ENCODE measurements at places on chromosomes 11 and 22.
A peak's percentile ranks its signal among the peaks of the same experiment; 100 is the strongest.

GRCh38 chr11:128728767-128729587, 35.1 kb downstream of the FLI1 start:
- DNase-seq: no peak

DNA sequence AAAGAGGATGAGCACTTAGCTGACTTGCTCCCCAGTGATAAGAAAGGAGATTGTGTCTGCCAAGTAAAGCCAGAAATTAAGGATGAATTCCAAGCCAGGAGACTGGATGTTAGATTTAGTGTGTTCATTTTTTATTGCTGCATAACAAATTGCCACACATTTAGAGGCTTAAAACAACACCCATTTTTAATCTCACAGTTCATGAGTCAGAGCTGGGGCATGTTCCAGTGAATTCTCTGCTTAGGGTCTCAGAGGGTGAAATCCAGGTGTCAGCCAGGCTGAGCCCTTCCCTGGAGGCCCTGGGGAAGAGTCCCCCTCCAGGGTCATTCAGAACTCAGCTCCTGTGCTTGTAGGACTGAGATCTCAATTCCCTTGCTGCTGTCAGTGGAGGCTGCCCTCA, 352.8 kb downstream of the BUD13 start:
- DNase-seq: no peak

DNA sequence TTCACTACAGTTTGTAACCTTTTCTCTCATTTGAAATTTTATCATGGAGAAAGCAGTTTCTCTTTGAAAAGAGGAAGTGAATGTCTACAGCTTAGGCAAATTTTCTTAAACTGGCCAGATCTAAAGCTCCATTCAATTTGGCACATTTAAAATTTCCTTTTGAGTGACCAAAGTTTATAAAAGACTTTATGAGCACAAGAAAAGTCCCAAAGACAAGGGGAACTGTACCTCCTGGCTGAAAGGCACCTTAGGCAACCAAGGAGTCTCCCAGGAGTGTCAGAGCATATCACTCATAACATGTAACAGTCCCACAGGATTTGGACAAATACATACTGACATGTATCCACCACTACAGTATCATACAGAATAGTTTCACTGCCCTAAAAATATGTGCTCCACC, 41.3 kb downstream of the NARS2 start:
- DNase-seq: no peak

GRCh38 chr11:7548659-7549274, 35.0 kb downstream of the PPFIBP2 start:
- DNase-seq: no peak

DNA sequence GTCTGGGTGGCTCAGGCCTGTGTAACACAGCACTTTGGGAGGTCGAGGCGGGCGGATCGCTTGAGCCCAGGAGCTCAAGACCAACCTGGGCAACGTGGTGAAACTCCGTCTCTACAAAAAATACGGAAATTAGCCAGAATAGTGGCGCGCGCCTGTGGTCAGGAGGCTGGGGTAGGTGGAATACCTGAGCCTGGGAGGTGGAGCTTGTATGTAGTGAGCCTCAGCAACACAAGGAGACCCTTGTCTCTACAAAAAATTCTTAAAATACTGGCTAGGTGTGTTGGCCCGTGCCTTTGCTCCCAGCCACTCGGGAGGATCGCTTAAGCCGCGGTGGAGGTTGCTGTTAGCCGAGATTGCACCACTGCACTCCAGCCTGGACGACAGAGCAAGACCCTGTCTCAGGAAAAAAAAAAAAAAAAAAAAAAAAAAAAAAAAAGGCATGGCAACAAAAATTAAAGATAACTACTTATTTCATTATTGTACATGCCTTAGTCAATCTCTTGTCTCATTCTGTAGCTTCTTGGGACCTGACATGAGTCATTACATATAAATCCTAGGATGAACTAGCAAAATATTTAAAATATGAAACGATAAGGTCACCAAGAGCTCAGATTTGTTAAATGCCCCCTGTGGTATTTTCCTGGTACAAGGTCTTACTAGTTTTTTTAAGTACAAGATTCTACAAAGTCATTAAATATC, 1.1 kb downstream of the TAF1D start:
- no peak for DNase-seq

DNA sequence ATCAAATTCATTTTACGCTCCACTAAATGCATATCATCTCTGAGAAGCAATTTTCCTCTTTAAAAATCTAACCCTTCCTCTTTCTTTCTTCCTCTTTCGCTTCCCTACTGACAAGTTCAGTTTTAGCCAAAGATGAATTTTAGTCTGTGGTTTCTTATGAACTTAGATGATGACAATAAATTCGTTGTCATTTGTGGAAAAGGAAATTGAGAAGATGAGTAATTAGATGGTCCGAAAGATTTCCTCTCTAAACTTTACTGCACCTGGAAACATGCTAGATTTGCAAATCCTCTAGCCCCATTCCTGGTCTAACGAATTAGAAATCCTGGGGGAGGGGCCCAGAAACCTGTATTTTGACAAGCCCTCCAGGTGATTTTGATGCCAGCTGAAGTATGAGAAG, 855.4 kb upstream of the CHORDC1 start:
- no peak for DNase-seq

DNA sequence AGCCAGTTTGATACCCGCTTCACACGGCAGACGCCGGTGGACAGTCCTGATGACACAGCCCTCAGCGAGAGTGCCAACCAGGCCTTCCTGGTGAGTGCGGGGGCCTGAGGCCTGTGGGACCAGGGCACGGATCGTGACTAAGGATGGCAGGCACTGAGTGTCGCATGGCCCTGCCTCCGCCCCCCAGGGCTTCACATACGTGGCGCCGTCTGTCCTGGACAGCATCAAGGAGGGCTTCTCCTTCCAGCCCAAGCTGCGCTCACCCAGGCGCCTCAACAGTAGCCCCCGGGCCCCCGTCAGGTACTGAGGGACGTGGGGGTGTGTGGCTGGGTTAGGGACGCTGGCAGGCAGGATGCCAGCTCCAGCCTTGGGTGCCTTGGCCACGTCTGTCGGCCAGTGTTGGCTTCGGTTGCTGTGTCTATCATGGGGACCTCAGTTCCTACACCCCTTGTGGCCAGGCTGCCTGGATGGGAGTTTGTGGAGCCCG, 3.0 kb downstream of the PTPRCAP start:
- no peak for DNase-seq

DNA sequence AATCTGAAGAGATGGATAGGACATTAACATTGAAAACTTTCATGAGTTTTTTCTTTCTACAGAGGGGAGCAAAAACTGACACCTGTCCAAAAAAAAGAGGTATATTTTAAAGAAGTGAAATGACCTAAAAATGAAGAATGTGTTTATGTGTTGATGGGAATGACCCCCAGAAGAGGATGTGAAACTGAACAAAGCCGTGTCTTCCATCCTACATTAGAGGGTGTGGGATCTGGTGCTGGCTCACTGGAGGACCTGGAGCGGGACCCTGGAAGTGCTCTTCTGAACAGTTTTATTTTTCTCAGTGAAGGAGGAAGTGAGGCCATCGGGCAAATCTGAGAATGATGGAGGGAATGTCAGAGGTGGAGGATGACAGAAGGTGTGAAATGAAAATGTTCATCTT, 470.1 kb downstream of the NTM start:
- no peak for DNase-seq

- no peak for DNase-seq
These were observed 68.2 kb downstream of the CASP12 start for GRCh38 chr11:104830080-104830479.

- DNase-seq: no peak
These were observed 281.9 kb downstream of the CADM1 start for GRCh38 chr11:115222218-115222862.

DNA sequence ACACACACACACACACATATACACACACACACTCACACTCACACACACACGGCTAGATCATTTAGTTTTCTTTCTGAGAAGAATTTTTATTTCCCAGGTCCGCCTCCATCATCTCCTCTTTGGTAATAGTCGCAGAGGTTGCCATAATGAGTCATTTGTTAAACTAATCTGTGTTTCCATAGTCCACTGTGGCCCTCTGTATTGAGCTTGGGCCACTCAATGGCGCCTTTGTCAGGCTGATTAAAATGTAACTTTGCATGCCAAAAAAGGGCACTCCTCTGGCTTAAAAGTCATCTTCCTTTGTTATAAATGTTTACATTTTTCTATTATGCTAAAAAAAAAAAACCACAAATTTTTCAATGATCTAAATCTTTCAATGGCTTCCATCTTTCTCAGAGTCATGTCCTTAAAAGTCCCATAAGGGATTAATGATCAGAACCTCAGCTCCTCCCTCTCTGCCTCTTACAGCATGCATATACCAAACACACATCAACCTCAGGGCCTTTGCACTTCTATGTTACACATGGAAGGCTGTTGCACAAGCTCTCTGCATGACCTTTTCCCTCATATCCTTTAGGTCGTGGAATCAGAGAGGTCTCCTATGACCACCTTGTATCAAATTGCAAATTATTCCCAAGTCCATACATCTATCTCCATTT, 35.3 kb downstream of the EHF start:
- no peak for DNase-seq

DNA sequence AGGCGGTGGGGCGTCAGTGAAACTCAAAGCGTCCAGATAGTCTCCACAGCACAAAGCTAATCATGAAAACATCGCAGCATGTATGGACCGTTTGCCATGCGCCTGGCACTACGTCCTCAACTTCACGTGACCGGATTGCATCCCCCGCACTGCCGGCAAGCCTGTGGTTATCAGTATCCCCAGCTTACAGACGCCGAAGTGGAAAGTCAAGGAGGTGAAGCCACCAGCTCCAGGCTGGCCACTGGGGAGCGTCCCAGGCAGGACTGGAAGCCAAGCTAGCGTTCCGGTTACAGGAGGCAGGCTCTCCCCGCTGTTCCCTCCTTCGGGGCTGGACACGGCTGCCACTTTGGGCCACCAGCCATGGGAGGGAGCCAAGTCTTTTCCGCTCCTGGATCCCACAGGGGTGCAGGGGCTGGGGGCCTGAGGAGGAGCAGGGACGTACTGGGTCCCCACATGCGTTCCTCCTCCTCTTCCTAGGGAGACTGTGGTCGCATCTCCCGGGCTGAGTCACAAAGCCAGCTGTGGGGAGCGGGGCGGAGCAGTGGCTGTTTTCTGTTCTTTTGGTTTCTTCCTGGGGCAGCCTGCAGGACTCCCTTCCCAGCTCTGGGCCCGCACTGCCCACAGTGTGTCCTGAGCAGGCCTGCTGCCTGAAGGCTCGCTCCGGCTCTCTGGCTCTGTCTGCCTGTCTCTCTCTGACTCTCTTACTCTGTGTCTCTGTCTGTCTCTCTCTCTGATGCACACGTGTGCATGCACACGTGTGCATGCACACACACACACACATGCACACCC, 4.3 kb upstream of the OSBPL5 start:
- DNase-seq: peak; percentile 76

- DNase-seq: no peak
These were observed 371.0 kb downstream of the JRKL start for GRCh38 chr11:96760815-96761214.

DNA sequence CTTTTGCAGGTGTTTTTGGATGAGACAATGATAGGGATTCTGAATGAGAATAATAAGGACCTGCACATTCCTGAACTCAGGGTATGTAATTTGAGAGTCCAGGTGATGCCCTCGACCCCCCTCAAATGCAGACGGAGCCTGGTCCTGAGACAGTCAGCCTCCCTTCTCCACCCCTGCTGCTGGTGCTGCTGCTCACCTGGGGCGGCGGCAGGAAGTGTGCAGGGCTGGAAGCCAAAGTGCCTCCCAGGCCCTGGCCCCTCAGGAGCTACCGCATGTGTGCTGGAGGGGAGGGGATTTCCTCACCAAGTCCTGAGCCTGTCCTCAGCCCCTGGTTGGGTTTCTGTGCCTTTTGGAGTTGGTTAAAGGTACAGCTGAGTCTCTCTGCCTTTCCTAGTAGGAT, 19.0 kb upstream of the GLB1L2 start:
- no peak for DNase-seq

DNA sequence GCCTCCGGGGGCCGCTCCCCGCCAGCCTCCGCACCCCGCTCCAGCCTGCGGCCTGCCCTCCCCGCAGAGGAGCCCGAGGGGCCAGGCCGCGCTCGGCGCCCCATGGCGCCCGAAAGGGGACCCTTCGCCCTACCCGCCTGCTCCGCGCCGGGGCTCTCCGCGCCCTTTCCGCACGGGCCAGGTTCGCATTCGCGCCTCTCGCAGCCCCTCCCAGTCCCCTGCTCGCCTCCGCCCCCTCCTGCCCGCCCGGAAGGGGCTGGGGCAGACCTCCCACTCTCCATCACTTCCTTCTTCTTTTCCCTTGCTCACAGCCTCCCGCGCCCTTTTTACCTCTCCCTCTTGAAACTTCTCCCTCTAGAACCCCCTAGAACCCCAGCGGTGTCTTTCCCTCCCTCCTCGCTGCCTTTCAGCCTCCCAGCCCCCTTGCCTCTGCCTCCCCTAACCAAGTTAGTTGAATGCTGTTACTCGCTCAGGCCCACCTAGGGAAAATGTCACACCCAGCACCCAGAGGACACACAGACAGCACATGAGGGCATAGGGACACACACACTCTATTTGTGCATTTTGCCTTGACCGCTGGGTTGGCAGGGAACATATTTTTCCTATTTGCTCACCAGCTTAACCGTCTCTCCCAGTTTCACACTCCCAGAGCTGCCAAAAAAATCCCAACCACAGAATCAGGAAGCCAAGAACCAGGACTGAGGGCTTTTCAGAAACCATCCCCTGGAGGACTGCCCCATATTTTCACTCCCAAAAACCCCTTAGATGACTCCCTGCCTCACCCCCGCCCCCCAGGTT, at the start of gene SLC43A3:
Gene SLC43A3 (minus strand): TSS at position 193 of the 798 bp plus-strand sequence. CDS start 949 bp downstream, outside the sequence.
- peak; percentile 89 for DNase-seq

- DNase-seq: no peak
These were observed 261.4 kb downstream of the DDX10 start for GRCh38 chr11:108926171-108926840.

Measured in cardiac septum (tissue), 1 donor.